Prostate gland (tissue), 2 donors: ENCODE measurements at places on chromosomes 3 and 15.

GRCh38 chr15:42084465-42085235 lies 9.7 kb downstream of the PLA2G4D start:
- DNase-seq, result peak; percentile 39

- no peak for DNase-seq
Measured at GRCh38 chr3:55166576-55167555, 239.0 kb upstream of the LRTM1 start.

DNA sequence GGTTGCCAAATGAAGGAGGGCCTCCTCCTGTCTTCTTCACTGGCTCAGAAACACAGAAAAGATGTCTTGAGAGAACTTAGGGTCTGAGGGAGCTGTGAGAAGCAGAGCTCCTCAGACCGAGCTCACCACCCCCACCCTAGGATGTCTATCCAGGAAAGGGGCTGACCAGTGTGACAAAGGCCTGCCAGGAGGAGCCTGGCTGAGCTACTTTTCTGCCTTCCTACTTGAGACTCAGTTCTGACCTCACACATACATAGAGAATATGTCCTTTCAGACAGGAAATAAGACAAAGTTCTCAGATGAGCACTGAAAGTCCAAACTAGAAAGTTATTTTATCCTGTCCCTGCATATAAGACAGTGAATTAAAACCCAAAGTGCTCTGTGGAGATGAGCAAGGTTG lies 54.5 kb downstream of the KIF9 start:
- no peak for DNase-seq

- no peak for DNase-seq
Measured at GRCh38 chr3:196440696-196441095, 8.5 kb upstream of the UBXN7 start.

GRCh38 chr15:62027263-62027565 lies 33.0 kb downstream of the VPS13C start:
- DNase-seq, result no peak

GRCh38 chr15:63945838-63946298 lies 100.4 kb downstream of the DAPK2 start:
- peak; percentile 61 for DNase-seq

GRCh38 chr15:98428253-98428989 lies 219.9 kb upstream of the IGF1R start:
- peak; percentile 58 for DNase-seq

GRCh38 chr15:77019521-77020331 lies 24.8 kb downstream of the PSTPIP1 start:
- DNase-seq, result no peak

DNA sequence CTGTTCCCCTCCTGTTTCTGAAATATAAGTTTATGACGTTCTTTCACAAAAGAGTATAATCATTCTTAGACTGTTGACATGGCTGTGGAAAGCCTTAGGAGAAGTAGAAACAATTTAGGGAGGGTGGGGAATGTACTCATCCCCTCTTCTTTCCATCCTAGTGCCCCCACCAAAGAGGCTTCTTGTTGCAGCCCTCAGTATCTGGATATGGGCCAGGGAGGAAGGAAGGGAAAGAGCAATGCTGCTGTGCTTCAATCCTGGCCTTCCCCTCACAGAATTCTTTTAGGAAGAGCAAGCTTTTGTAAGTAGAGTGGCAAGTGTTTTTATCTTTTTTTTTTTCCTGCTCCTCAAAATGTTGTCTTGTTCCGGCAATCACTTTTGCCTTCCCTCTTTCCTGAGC lies 1.7 kb downstream of the INAFM2 start:
- no peak for DNase-seq

DNA sequence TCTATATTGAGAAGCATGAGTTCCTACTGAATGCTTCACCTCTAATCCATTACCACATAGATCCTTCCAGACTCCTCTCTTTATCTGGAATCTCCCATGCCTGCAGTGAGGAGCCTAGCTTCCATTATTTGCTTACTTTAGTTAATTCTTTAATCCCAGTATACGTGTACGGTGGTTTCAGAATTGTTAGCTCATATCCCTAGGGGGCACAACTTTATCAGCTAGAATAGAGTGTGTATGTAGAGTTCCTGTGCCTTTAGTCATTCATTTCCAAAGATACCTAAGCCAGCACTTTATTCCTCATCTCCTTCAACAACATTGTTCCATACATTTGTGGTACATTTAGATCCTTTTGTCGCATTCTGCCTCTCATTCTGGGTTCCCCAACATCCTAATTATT lies 226.0 kb downstream of the TJP1 start:
- DNase-seq, result no peak

- no peak for DNase-seq
Measured at GRCh38 chr15:81189583-81190283, 6.9 kb upstream of the IL16 start.

DNA sequence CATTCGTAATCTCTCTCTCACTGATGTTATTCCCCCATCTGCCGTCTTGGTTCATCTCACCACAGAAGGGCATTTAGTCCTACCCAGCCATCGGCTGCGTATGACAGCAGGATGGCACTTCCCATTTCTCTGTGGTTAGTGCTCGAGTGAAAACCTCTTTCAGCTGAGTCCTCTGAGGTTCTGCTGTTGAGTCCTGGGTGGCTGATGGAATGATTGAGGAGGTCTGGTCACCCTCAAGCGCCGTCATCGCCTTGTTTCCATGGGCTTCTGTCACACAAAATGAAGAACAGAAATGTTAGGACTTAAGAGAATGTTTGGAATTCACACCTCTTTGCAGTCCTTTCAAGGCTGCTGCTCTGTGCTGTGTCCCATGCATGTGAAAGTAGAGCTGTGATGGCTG lies 9.4 kb upstream of the SACM1L start:
- DNase-seq, result no peak

- no peak for DNase-seq
Measured at GRCh38 chr15:94366781-94367180, 135.4 kb downstream of the MCTP2 start.
